ENCODE measurements at places on chromosomes 1 and 21.
A peak's percentile ranks its signal among the peaks of the same experiment; 100 is the strongest.

DNA sequence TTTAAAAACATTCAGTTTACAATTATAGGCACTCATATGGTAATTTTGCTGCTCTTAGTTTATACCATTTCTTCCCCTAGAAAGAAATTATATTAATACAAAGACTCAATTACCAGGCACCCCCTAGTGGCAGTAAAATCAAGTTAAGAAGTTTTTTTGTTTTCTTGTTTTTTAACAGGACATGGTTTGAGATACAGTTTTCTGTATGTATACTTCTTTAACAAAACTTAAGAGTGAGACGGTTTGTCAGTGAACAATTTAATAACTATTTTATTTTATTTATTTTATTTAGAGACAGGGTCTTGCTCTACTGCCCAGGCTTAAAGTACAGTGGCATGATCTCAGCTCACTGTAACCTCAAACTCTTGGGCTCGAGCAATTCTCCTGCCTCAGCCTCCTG, 224.6 kb downstream of the FAF1 start:
- DNase-seq = peak; percentile 25

- DNase-seq = no peak
These were observed 174.8 kb downstream of the PLPP3 start for GRCh38 chr1:56404561-56405030.

DNA sequence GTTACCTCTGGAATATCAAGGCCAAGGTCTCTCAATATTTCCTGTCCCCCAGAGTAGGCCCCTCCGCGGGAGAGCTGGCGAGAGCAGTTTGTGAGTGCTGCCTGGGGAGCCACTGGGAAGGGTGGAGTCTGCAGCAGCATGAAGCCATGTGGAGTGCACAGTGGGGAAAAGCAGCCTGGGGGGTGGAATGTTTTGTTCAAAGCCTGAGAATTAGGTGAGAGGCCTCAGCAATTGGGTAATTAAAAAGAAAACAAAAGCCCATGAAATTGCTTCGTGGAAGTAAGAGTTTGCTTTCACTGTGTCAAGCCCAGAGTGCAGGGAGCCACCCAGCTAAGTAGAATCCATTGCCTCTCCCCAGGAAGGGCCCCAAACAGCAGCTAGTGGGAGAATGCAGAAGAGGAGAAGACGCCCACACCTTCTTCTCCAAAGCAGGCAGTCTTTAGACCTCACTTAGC, 30.2 kb upstream of the DISC1 start:
- no peak for DNase-seq

- no peak for DNase-seq
These were observed 1754.2 kb downstream of the BRINP3 start for GRCh38 chr1:188723332-188724020.

DNA sequence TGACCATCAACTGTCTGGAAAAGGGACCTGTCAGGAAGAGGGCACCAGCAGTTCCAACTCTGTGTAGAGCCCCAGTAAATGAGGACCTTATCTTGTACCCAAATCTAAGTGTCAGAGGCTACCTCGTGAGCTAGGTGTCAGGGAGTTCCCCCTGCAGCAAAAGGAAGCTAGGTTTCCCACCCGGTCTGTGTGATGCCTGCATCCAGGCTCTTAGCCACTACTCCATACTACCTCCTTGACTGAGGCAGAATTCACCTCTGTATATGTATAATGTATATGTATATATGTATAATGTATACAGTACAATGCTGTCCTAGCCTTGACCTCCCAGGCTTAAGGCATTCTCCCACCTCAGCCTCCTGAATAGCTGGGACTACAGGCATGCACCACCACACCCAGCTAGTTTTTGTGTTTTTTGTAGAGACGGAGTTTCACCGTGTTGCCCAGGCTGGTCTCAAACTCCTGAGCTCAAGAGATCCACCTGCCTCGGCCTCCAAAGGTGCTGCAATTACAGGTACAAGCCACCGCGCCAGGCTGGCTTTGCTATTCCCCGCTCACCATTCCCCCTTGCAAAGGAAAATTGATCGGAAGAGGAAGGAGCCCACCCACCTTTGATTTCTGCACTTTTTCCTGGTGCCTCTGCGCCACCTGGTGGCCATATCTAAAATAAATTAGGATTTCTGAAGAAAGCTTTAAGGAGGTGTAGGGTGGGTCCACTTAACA, 15.7 kb upstream of the LUZP1 start:
- DNase-seq = peak; percentile 50

DNA sequence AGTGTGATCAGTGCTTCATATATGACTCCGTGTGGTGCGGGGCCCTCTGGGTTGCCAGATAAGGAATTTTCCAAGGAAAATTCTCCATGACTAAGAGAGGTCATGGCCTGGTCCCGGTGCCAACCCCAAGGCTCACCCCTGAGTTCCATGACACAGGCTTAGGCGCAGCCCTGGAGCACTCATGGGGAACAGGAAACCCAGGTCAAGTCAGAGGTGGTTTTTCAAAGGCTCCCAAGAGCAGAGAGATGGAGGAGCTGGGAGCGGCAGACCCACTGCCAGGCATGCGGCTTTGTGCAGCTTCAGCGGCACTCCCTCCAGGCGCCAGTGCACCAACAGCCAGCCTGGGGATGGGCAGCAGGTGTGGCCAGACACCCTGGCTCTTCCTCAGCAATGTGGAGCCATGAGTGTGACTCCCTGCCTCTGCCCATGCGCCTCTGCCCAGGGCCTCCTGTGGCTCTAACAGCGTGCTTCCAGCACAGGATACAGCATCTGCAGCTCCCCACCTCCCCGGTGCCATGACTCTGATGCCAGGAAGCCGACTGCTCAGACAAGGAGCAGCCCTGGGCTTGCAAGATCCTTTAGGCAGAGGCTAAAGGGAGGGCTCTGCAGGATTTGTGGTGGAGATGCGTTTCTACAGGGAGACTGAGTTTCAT, 47.3 kb downstream of the GPR161 start:
- DNase-seq = peak; percentile 14

DNA sequence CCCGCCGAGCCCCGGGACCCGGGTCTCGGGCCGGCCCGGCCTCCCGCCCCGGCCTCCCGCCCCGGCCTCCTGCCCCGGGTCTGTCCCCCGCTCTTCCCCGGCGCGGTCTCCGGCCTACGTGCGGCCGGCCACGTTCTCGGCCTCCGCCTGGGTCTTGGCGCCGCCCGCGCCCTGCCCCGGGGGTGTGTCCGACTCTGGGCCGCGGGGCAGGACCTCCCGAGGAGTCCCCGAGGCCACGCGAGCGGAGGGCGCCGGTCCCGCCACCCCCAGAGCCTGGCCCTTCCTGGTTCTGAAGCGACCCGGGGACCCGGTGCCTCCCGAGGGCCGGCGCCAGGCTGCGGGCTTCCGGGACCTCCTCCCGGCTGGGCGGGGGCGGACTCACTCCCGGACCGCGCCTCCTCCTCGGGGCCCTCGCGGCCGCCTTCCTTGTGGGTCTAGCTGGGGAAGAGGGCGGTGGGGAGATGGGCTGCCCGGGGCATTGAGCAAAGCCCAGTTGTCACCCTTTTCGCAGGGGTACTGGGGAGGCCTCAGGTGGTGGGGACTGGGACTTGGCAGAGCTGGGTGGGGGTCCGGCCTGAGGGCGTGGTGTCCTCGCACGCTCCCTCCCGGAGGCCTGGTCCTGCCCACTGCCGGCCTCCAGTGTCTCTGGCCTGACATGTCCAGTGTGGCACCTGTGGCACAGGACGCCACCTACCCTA, 558 bp downstream of the PFKL start:
- DNase-seq = peak; percentile 69
